Fibroblast of lung (primary cell): ENCODE measurements at places on chromosomes 7 and 10. TPM values are rescaled to one million over a fixed set of nuclear protein-coding genes. Genes with fewer than 3 reads are reported as not detected.

NODAL gene
- not detected in 2 replicates for total RNA-seq

CLDN4 gene
- total RNA-seq: under 0.01 and 0.26 TPM in 2 replicates

HTR5A gene
- total RNA-seq: not detected in 2 replicates

SPAG6 gene
- total RNA-seq: under 0.01 TPM in 1 of 2 replicates, not detected in the other

HGF gene
- total RNA-seq: 108 and 243 TPM in 2 replicates

CYP3A7 gene
- total RNA-seq: 23.9 and 37.8 TPM in 2 replicates

NACAD gene
- total RNA-seq: 1.3 and 2.8 TPM in 2 replicates

HPSE2 gene
- 0.17 and 0.51 TPM in 2 replicates for total RNA-seq

- H3K36me3 ChIP-seq: no peaks in the 10 kb centered on the region
- no peak overlapping the region for H3K27ac ChIP-seq
- DNase-seq: no peak
- no peak overlapping the region for H3K4me3 ChIP-seq
- H3K27me3 ChIP-seq: no peaks in the 10 kb centered on the region
Observed at GRCh38 chr10:15712883-15713282, 6.8 kb downstream of the ITGA8 start.

GRCh38 chr10:129770286-129770685 lies 193.8 kb downstream of the EBF3 start:
- no peaks in the 10 kb centered on the region for H3K27me3 ChIP-seq
- no peak overlapping the region for H3K4me3 ChIP-seq
- no peaks in the 10 kb centered on the region for H3K36me3 ChIP-seq
- DNase-seq: no peak
- no peak overlapping the region for H3K27ac ChIP-seq
- no peaks in the 10 kb centered on the region for H3K4me1 ChIP-seq

DNA sequence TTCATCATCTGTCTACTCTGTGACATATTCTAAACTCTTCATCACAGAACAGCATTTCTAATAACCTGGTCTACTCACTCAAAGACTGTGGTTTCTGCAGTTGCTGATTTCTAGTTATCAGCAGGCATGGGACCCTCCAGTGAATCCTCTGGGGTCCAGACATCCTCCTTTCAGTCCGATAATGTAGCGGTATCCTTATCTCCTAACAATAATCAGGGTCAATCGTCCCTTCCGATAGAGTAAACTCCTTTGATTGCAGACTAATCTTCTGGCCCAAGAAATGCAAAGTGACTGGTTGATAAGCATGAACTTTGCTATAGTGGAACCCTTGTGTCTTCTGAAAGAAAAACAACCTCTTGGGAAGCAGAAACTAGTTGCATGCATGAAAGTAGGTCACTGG lies 1209.8 kb upstream of the CELF2 start:
- no peaks in the 10 kb centered on the region for H3K4me1 ChIP-seq
- H3K36me3 ChIP-seq: no peaks in the 10 kb centered on the region
- no peak overlapping the region for H3K27ac ChIP-seq
- no peak for DNase-seq

DNA sequence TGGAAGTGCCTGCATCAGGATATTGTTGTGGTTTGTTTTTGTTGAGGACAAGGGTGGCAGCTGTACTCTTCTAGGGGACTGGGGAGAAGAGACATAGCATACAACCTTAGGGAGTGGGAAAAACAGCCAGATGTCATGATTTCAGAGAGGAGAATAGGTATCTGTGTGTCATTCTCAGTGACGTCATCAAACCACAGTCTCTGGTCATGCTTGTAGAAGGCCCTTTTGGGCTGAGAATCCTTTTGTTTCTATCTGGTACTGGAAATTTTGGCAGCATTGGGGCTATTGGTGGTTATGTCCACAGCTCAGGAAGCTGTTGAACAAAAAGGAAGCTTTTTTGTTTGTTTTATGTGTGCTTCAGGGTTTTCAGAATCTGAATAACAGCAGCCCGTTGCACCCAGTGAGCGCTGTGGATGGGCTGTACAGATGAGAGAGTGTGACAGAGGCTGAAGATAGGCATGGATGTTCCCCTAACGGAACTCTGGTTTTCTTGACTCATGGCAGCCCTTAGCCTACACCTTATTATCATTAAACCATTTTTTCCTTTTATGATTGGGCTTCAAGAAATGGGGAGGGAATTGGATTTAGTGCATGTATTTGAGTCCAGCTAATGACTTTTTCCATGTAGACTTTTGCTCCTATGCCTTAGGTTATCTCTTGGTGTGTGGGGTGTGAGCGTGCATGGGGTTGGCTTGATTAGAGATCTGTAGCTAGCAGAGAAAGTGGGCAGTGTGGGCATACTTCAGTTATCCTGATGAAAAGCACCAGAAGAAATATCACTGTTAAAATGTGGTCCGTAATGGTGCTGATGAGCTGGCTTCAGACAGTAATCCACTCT lies 65.7 kb downstream of the SND1 start:
- H3K36me3 ChIP-seq: peaks cover 11% of the 10 kb centered on the region
- peaks cover 3% of the 10 kb centered on the region for H3K4me1 ChIP-seq
- no peak overlapping the region for H3K4me3 ChIP-seq
- no peaks in the 10 kb centered on the region for H3K27me3 ChIP-seq
- no peak for DNase-seq
- no peak overlapping the region for H3K27ac ChIP-seq

- H3K27me3 ChIP-seq: no peaks in the 10 kb centered on the region
- no peaks in the 10 kb centered on the region for H3K4me1 ChIP-seq
- H3K27ac ChIP-seq: no peak overlapping the region
- no peak for DNase-seq
- no peaks in the 10 kb centered on the region for H3K36me3 ChIP-seq
Observed at GRCh38 chr10:86123304-86123703, 243.3 kb downstream of the GRID1 start.

DNA sequence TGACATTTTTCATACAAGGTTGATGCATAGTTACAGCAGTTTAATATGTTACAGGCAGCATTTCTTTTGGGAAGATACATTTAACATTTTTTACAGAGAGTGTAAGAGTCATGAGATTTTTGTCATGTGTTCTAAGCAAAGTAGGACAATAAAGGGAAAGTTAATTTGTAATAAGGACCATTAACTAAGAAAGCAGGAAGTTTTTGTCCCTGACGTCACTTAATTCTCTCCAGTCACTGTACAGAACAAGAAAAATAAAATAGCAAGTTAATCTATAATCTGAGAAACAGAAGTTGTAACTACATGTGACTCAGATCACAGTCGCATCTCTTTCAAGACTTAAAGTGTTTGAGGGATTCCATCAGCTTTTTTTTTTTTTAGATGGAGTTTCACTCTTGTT lies 49.5 kb upstream of the CAPZA2 start:
- H3K36me3 ChIP-seq: no peaks in the 10 kb centered on the region
- no peak for DNase-seq
- no peak overlapping the region for H3K27ac ChIP-seq
- no peaks in the 10 kb centered on the region for H3K27me3 ChIP-seq

DNA sequence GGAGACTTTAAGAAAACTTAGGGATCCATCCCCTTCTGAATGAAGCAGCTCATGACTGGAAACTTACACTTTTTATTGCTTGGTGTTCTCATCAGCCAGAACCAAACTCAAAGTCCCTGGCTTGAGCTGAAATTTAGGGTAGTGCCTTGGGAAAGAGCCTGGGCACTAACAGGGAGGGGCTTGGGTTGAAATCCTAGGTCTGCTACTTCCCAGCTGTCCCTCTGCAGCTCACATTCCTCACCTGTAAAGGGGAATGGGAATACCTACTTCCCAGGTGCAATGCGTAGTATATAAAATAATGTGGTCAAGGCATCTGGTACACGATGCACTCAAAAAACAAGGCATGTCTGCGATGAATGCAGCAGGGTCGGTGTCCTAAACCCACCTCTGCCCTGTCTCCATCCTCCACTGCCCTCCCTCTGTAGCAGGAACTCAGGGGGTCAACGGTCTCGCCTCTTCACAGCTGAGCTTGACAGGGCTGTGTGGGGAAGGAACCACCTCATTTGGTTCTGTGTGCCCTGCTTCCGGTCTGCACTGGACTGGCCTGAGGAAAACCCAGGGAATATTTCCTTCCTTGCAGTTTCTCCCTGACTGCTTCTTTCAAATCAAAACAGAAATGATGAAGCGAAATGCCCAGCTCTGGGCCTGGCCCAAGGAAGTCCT lies 80.0 kb downstream of the COBL start:
- no peak overlapping the region for H3K27ac ChIP-seq
- DNase-seq: no peak
- H3K4me1 ChIP-seq: no peaks in the 10 kb centered on the region
- H3K4me3 ChIP-seq: no peak overlapping the region
- no peaks in the 10 kb centered on the region for H3K27me3 ChIP-seq

DNA sequence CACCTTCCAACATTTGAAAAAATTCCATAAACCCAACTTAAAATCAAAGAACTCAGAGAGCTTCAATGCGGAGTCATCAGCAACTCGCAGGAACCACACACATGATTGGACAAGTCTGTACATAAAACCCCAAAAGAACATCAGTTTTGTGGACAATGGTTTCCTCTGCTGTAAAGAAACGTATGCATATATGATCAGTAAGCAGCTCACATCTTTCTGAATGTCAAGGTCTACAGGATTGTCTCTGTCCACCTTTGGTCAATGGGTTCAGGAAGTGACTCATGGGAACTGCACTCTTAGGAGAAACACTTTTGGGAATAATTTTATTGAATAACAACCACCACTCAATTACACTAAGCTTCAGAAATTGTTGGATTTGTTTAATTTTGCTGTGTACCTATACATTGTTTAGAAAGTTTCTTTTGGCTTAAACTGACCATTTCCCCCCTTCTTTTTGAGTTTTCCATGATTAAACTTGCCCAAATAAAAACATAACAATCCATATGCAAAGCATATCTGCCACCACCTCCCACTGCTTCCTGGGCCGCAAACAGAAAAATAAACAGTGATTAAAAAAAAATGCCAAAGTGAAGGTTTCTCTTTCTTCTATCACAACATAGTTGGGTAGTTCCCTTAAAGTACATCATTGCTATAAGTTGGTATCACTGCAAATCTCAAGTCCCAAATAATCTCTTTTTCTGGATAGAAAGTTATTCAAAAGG lies 27.3 kb upstream of the AFAP1L2 start:
- H3K4me3 ChIP-seq: no peak overlapping the region
- H3K27ac ChIP-seq: no peak overlapping the region
- peak; percentile 26 for DNase-seq
- peaks cover 2% of the 10 kb centered on the region for H3K4me1 ChIP-seq
- H3K36me3 ChIP-seq: no peaks in the 10 kb centered on the region

- H3K4me3 ChIP-seq: peak overlapping the region; percentile 99
- peak overlapping the region; percentile 99 for H3K27ac ChIP-seq
- peaks cover 7% of the 10 kb centered on the region for H3K4me1 ChIP-seq
- DNase-seq: peak; percentile 86
Observed at GRCh38 chr7:5421714-5422395, 1.8 kb downstream of the TNRC18 start.

GRCh38 chr10:79319115-79319771 lies 28.0 kb upstream of the PPIF start:
- H3K27ac ChIP-seq: no peak overlapping the region
- DNase-seq: no peak
- no peaks in the 10 kb centered on the region for H3K36me3 ChIP-seq
- no peak overlapping the region for H3K4me3 ChIP-seq
- no peaks in the 10 kb centered on the region for H3K27me3 ChIP-seq

DNA sequence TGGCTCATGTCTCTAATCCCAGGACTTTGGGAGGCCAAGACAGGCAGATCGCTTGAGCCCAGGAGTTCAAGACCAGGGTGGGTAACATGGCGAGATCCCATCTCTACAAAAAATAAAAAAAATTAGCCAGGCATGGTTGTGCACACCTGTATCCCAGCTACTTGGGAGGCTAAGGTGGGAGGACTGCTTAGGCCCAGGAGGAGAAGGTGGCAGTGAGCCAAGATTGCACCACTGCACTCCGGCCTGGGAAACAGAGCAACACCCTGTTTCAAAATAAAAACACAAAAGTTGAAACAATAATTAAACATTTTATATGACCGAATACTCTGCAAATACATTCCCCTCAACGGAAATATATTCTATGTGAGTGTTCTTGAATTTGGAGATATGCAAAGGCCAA lies 40.3 kb downstream of the JMJD1C start:
- H3K27me3 ChIP-seq: no peaks in the 10 kb centered on the region
- DNase-seq: no peak
- H3K27ac ChIP-seq: no peak overlapping the region
- H3K4me1 ChIP-seq: peaks cover 2% of the 10 kb centered on the region
- no peak overlapping the region for H3K4me3 ChIP-seq
- peaks cover 2% of the 10 kb centered on the region for H3K36me3 ChIP-seq

- H3K4me3 ChIP-seq: no peak overlapping the region
- H3K36me3 ChIP-seq: no peaks in the 10 kb centered on the region
- H3K27me3 ChIP-seq: no peaks in the 10 kb centered on the region
- no peak overlapping the region for H3K27ac ChIP-seq
Observed at GRCh38 chr7:7779888-7780287, 61.5 kb upstream of the RPA3 start.

DNA sequence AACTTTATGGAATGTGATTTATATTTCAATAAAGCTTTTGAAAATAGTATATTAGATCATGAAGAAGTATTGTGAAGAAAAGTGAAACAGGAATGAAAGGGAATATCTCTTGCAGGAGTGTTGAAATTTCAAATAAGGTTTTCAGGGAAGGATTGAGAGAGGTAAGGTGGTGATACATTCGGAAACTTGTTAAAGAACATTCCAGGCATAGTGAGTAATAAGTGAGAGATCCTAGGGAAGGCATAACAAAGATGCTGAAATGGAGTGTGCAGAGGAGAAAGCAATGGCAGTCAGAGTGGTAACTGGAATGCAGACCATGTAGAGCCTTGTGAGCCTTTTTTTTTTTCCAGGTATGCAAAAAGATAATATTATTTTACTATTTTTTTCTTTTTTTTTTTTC lies 4.1 kb downstream of the OR9A4 start:
- H3K27me3 ChIP-seq: no peaks in the 10 kb centered on the region
- no peaks in the 10 kb centered on the region for H3K4me1 ChIP-seq
- H3K36me3 ChIP-seq: no peaks in the 10 kb centered on the region
- H3K4me3 ChIP-seq: no peak overlapping the region
- no peak for DNase-seq
- H3K27ac ChIP-seq: no peak overlapping the region

GRCh38 chr7:128172963-128173362 lies 68.1 kb upstream of the LEP start:
- peaks cover 49% of the 10 kb centered on the region for H3K27me3 ChIP-seq
- DNase-seq: no peak
- H3K36me3 ChIP-seq: no peaks in the 10 kb centered on the region
- H3K4me3 ChIP-seq: no peak overlapping the region
- H3K4me1 ChIP-seq: no peaks in the 10 kb centered on the region
